ENCODE measurements at places on chromosomes 6 and 20.

DNA sequence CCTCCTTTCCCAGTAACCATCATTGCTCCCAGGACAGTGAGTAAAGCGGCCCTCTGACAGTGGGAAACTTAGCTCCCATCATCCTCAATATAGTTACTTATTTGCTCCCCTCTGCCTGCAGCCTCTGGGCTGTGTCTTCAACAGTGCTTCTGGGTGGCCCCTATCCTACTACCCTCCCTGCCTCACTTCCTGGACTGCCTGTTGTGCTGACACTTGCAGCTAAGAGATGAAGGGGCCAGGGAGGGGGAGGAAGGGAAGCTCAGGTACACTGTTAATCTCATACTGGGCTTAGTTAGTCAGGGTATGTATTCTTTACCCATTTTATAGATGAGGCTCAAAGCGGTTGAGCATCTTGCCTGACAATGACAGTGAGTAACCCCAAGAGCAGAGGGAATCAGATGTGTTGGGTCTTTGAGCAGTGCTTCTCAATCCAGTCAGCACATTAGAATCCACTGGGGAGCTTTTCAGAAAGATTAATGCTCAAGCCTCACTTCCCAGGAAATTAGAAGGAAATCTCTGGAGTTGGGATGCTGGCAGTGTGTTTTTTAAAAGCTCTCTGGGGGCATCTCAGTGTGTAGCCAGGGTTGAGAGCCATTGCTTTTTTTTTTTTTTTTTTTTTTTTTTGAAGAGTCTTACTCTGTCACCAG is 27.1 kb upstream of the KCNK5 start:
- DNase-seq = no peak

- DNase-seq = no peak
Measured at GRCh38 chr6:91185072-91185471, 598.2 kb upstream of the MAP3K7 start.

DNA sequence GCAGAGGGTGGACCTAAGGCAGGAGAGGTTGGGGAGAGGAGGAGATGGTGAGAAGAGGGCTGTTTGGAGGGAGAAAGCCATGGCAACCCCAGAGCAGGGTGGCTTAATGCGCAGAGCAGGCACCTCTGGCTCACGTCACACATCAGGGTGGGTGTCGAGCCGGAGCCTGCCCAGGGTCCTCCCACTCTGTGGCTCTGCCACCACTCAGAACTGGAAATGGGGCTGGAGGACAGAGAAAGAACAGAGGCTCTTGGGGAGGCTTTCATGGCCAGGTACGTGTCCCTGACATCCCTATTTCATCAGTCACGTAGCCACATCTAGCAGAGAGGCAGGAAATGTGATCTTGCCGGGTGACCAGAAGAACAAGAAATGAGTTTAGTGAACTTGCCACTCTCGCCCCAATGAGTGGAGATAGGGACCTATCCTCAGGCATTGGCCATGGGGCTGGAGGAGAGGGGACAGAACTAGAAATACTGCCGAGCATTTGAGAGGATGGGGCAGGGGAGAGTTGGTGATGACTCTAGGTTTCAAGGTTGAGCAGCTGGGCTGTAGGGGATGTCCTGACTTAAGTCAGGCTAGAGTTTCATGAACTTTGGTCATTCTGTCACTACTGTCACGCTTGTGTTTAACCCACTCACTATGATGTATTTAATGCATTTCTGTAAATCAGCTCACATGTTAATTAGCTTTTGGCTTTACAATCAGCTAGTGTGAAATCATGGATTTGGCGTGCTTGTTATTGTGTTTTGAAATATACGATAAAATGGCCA is 52.7 kb downstream of the CDH26 start:
- peak; percentile 24 for DNase-seq

GRCh38 chr20:62063315-62063980 is 2.2 kb downstream of the TAF4 start:
- DNase-seq = no peak

GRCh38 chr6:24524805-24525204 is 30.0 kb downstream of the ALDH5A1 start:
- no peak for DNase-seq

DNA sequence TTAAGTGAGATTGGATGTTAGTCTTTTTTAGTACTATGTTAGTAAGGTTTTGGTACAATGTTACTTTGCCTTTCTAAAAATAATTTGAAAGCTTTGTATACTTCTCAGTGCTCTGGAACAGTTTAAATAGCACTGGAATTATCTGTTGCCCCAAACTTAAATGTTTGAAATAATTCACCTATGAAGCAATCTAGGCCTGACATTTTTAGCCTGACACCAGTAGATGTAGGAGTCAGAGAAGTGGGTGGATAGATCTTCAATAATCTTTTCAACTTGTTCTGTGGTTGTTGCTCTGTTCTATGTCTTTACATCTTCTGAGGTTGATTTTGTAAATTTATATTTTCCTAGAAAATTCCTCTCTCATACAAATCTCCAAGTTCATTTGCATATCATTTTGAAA is 103.1 kb upstream of the ADGRF1 start:
- DNase-seq = no peak

DNA sequence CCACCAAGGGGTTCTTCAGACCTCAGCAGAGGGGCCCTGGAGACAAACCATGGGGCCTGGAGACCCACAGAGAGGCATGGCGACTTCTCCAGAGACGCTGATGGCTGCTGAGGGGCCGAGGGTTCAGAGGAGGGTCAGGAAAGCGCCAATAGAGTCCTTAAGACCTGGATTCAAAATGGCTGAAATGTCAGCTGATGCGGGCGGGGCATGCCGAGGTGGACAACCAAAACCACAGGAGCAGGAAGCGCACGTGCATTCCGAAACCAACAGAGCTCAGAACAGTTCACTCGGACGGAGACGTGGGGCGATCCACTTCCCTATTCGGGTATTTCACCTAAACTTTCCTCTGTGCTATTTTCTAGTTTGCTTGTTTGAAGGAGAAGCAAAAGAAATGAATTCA is 99.9 kb upstream of the RIN2 start:
- no peak for DNase-seq

DNA sequence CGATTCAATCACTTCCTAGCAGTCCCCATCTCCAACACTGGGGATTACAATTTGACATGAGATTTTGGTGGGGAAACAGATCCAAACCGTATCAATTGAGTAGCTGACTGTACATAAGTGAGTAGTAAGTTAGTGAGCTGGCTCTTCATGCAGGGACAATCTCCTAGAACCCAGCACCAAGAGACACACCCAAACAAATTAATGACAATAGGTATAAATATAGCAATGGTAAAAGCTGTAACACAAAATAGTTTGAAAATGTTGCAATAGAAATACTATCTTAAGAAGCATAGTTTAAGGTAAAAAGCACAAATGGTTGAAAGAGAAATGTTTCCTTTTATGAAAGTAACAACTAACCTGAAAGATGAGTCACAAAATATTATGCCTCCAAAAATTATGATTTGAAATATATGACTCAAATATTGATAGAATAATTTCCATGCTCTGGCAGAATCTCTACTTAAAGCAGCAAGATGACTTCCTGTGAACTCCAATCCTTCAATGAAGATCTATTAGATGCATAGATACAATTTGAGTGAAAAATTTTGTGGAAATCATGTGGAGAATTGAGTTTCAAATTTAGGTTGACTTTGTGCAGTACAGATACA is 5.4 kb upstream of the SIRPB1 start:
- no peak for DNase-seq

- DNase-seq = peak; percentile 72
Measured at GRCh38 chr6:14072084-14072483, 45.5 kb upstream of the CD83 start.

GRCh38 chr6:132052096-132052495 is 100.9 kb upstream of the CCN2 start:
- no peak for DNase-seq

GRCh38 chr20:33789109-33789857 is 21.9 kb upstream of the CHMP4B start:
- DNase-seq = no peak

Measured in stimulated activated naive CD8-positive, alpha-beta T cell treated with anti-CD3 and anti-CD28 coated beads, Interleukin-15, amount 100 ng/mL, for 72 hours (primary cell).